Activated naive CD8-positive, alpha-beta T cell treated with anti-CD3 and anti-CD28 coated beads, Interleukin-2, amount 50 U/mL, for 24 hours (primary cell): ENCODE measurements at places on chromosomes 7 and 10.

- peak; percentile 77 for DNase-seq
Measured at GRCh38 chr7:116929914-116930913, 23.1 kb upstream of the ST7 start.

DNA sequence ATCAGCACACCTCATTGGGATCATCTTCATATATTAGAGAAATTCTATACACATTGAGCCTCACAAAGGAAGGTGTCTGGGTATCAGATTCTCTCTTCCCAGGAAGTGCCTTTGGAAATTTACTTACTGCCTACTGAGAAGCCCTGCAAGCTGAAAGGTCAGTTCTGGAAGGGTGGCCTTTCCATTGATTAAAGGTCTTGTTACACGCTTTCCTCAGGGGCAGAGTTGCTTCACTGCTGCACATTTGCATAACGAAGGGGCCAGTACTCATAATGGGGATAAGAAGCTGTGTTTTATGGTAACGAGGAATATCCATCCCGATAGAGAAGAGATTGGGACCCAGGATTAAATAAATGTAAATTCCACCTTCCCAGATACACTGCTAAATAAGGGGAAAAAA, 19.4 kb upstream of the IL15RA start:
- no peak for DNase-seq

DNA sequence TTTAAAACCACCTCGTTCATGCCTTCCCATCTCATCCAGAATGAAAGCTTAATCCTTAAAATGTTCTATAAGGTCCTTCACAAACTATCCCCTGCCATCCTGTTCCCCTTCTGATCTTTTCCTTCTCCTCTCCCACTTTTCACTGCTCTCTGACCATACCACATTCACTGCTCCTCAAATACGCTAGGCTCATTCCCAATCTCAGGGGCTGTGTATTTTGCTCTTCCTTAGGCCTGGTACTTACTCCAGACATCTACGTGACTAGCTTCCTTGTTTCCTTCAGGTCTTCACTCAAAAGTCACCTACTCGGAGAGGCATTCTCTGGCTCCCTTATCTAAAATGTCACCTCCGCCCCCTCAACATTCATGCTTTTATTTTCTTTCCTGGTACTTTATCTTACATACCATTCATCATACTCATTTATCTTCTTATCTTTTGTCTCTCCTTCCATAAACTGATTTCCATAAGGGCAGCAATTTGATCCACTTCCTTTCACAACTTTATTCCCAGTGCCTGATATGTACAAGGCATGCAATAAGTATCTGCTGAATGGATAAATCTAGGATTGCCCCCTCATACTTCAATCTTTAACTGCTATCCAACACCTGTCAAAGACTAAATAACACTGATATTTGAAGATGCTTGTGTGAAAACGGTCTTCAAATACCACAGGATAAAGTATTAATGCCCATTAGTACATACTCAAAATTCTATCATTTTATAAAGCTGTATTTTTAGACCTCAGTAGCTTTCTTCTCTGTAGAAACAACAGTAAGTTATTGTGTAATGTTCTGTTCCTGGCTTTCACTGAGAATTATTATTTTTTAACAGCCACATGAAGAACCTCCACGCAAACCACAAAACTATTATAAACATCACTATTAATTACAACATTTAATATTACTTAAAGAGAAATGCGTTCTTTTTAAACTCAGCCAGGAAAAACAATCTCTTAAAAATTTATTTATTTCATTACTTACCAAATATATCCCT, 27.0 kb downstream of the JMJD1C start:
- no peak for DNase-seq

GRCh38 chr10:63236113-63236935, 103.2 kb downstream of the NRBF2 start:
- DNase-seq = no peak

DNA sequence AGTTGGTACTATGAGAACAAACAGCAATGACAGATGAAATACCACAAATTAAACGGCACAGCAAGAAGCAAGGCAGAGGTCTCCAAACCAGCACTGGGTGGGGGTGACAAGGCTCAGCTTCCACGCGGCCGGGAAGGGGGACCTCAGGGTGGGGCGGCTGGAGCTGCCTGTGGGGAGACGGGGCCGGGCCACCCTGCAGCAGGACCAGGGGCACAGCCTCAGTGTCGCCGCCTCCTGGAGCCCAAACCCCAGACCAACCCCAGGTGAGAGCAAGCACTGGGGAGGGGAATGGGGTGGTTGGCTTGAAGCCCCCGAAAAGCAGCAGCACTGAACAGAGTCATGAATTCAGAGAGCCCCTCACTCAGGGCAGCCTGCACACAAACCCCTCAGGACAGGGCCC, 49.3 kb upstream of the PRKAR1B start:
- DNase-seq = no peak

DNA sequence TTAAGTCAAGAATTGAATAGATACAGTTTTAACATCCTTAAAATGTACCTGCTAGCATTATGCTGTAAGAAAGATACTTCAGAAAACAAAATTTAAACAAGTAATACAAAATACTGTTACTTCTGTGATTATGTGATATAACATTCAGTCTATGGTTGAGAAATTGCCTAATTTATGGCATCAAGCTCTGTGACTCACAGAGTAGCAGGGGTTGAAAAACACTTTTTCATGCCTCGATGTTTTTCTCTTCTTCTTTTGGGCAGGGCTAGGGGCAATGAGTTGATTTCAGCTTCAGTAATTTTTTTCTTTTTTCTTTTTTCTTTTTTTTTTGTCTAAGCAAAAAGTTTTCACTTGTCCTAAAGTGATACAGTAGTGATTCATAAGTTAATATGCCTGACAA, 209.2 kb downstream of the MBL2 start:
- DNase-seq = no peak

GRCh38 chr10:75827587-75828021, 396.2 kb downstream of the LRMDA start:
- no peak for DNase-seq

- no peak for DNase-seq
Measured at GRCh38 chr10:89525556-89525955, 9.8 kb downstream of the SLC16A12 start.

DNA sequence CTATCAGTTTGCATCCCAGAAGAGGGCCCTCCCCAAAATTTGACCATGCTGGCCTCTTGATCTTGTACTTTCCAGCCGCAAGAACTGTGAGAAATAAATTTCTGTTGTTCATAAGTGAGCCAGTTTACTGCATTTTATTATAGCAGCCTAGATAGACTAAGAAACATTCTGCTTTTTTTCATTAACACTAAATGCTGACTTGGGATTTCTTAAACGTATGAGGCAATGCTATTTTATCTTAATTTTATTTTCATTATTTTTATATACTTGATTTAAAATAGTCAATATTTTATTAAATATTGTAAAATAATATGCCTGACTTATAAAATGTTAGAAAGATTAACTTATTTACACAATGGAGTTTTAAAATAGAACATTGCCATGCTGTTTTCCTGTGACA, 341.8 kb upstream of the CNTNAP2 start:
- no peak for DNase-seq

- DNase-seq = no peak
Measured at GRCh38 chr10:21385536-21385935, 139.9 kb downstream of the SKIDA1 start.

- no peak for DNase-seq
Measured at GRCh38 chr7:135734343-135734689, 6.3 kb upstream of the SLC13A4 start.

- no peak for DNase-seq
Measured at GRCh38 chr10:47316131-47316530, 6.1 kb upstream of the GDF2 start.

DNA sequence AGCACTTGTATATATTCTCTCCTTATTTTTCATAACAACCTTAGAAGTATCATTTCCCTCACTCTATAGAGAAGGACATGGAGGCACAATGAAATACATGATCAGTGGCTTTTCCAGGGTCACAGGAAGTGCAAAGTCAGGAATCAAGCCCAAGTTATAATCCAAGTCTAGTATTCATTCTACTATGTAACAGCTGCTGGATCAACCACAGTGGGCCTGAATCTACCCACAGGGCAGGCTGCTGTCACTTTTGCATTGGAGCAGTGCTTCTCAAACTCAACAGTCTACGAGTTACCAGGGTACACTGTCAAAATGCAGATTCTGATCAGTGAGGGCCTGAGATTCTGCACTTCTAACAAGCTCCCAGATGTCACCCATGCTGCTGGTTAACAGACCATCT, 18.3 kb downstream of the ZDHHC16 start:
- no peak for DNase-seq

DNA sequence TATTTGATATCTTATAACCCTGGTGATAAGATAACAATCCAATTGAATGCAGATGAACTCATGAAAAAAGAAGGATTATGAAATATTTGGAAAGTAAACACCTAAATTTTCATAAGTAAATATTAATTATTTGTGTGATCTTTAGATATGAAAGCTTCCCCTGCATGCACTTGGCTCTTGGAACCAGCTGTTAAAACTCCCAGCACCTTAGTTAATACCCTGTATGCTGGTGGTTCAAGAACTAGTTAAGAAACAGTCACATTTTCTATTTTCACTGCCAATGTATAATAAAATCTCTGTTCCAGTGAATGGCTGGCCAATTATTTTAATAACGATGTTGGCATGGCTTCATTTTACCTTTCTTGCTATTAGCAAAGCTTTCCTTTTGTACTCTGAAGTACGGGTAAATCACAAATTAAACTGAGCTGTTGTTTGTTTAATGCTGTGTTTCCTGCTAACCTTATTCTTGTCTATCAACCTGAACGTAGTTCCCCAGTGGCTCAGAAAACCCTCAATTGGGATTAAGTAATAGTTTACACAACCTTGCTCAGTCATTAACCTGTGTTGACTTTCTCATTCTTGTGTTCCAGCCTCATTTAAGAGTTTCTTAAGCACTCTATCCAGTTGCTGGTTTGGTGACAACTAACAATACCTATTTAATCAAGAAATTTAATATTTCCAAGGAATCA, 38.9 kb downstream of the MET start:
- DNase-seq = no peak

- DNase-seq = peak; percentile 2
Measured at GRCh38 chr10:57338823-57339558, 928.7 kb downstream of the IPMK start.

- no peak for DNase-seq
Measured at GRCh38 chr10:78550090-78550489, 516.4 kb downstream of the RPS24 start.

- DNase-seq = no peak
Measured at GRCh38 chr7:94446308-94446707, 51.6 kb downstream of the COL1A2 start.

DNA sequence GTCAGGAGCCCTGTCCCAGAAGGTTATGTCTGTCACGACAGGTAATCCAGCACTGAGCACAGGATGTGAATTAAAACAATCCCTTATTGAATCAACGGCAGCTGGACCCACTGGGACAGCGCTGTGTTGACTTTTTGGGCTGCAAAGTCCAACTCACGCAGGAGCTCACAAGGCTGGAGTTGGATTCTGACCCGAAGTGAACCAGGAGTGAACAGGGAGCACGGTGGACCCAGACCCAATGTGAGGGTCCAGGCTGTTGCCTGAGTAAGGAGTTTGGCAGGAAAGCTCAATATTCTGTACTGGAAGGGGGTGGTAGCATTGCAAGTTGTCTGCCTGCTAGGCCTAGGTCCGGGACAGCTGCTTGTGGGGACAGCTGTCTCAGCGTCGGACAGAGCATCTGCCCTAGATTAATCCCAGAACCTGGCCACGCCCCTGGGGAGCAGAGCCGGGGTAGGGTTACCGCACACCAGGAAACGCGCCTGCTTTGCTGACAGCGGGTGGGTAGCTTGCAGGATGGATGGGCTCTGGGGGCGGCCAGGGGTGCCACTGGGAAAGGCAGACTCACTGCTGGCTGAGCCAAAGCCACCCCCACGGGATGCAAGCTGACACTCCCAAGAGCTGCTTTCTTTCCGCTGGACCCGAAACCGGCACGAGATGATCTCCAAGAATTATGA, 24.0 kb downstream of the COL26A1 start:
- DNase-seq = no peak

DNA sequence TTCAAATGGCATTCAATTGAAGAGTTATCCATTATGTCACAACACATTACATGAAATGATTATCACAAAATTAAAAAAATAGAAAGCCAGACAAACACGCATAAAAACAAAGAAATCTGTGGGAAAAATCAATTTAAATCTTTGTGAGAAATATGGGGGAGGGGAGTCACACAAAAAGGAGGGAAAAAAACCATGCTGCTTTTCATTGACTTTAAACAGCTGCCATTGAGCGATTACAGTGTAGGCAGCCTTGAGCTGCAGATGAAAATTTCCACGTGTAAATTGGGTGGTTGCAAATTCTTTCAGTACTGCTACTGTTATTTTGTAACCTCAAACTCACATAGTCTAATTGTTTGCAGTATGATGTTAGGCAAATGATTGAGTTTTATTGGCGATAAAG, 889.9 kb upstream of the PHF14 start:
- no peak for DNase-seq

DNA sequence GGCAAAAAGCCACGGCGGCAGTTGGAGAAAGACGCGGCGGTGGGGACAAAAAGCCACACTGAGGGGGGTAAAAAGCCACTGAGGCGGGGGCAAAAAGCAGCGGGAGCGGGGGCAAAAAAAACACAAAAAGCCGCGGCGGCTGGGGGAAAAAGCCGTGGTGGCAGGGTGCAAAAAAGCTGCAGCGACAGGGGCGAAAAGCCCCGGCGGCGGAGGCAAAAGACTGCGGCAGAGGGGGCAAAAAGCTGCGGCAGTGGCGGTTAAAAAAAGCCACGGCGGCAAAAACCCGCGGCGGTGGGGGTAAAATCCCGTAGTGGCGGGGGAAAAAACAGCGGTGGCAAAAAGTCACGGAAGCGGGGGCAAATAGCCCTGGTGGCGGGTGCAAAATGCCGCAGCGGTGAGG, 527.3 kb downstream of the ZNF33B start:
- no peak for DNase-seq

- DNase-seq = no peak
Measured at GRCh38 chr10:87860156-87860795, 3.1 kb downstream of the KLLN start.

- no peak for DNase-seq
Measured at GRCh38 chr10:5447611-5448071, 35.3 kb downstream of the NET1 start.

- peak; percentile 93 for DNase-seq
Measured at GRCh38 chr7:4883372-4884144, at the start of gene RADIL. Gene RADIL, minus strand, starts transcription at chr7:4883716. Its CDS starts 5,577 bp downstream, at chr7:4878139.

- no peak for DNase-seq
Measured at GRCh38 chr10:5434017-5434753, 21.8 kb downstream of the NET1 start.

GRCh38 chr7:101241443-101242349, 3.2 kb downstream of the FIS1 start:
- DNase-seq = no peak
